ENCODE measurements at places on chromosomes 12 and 14. TPM values are rescaled to one million over a fixed set of nuclear protein-coding genes. Genes with fewer than 3 reads are reported as not detected.

Gene SP1
- 56.5 TPM for total RNA-seq

Gene USP44
- total RNA-seq = not detected

Gene EAPP
- total RNA-seq = 9.9 TPM

Gene RD3L
- not detected for total RNA-seq

Gene LYZ
- total RNA-seq = 1,299 TPM

Gene GSKIP
- 8.8 TPM for total RNA-seq

Gene FAM181A
- total RNA-seq = not detected

Gene RPAP3
- 8.6 TPM for total RNA-seq

Gene PLEKHD1
- total RNA-seq = not detected

Gene SAMD15
- total RNA-seq = 0.23 TPM

Gene CD9
- total RNA-seq = 169 TPM

Gene TNS2
- total RNA-seq = 57.7 TPM

Gene SERPINA5
- total RNA-seq = 4.9 TPM

Gene PARP11
- total RNA-seq = 0.60 TPM

Gene MYF6
- not detected for total RNA-seq

Gene KCNA5
- total RNA-seq = not detected

Gene PHETA1
- total RNA-seq = 9.9 TPM

Gene OR4K5
- total RNA-seq = not detected

Gene EPS8
- total RNA-seq = 169 TPM

Gene REP15
- total RNA-seq = 0.57 TPM

Gene GPR137C
- total RNA-seq = 0.65 TPM

Gene MYO1H
- not detected for total RNA-seq

Gene TAS2R31
- 2.3 TPM for total RNA-seq

Gene ITPR2
- 10.8 TPM for total RNA-seq

Gene NEK9
- total RNA-seq = 24.7 TPM

Gene ACSS3
- total RNA-seq = not detected

Gene CMA1
- total RNA-seq = not detected

Gene EMC9
- total RNA-seq = 52.4 TPM

Gene B3GNT4
- 2.1 TPM for total RNA-seq

Gene OR6C2
- total RNA-seq = not detected

Gene POTEM
- 0.10 TPM for total RNA-seq

Gene FUT8
- total RNA-seq = 2.9 TPM

Gene TPPP2
- total RNA-seq = not detected

Gene PZP
- not detected for total RNA-seq

Gene PTCSC3
- not detected for total RNA-seq

Gene ARHGEF25
- total RNA-seq = not detected

All from HT-29 (cell line).